Esophagus squamous epithelium (tissue), 5 donors: ENCODE measurements at places on chromosomes 13 and 19. TPM values are rescaled to one million over a fixed set of nuclear protein-coding genes. Genes with fewer than 3 reads are reported as not detected.
A peak's percentile ranks its signal among the peaks of the same experiment; 100 is the strongest.

Gene ZDHHC20
- 73.2 TPM for total RNA-seq

Gene CCNA1
- 1.3 TPM for total RNA-seq

GRCh38 chr19:3617463-3617862 is 9.1 kb downstream of the CACTIN start:
- no peak for DNase-seq

GRCh38 chr13:50892210-50892944 is 17.2 kb upstream of the RNASEH2B start:
- DNase-seq: no peak

DNA sequence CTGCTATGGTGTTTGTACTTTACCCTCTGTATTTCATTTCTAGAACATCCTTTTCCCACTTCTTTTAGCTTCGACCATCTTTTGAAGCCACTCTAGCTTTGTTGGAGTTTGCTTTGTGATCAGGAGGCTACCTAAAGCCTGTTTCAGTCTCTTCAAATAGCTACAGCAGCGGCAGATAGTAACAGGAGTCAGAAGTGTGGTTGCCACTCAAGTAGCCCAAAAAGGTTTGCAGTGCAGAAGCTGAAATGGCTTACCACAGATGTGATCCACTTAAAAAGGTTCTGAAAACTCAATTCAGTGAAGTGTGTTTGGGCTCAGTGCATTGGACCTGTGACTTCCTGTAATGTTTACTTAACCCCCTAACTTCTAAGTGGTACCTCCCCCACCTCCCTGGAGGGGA is 26.2 kb downstream of the WASF3 start:
- no peak for DNase-seq

- no peak for DNase-seq
Measured at GRCh38 chr19:55537741-55538111, 793 bp upstream of the SBK2 start.

DNA sequence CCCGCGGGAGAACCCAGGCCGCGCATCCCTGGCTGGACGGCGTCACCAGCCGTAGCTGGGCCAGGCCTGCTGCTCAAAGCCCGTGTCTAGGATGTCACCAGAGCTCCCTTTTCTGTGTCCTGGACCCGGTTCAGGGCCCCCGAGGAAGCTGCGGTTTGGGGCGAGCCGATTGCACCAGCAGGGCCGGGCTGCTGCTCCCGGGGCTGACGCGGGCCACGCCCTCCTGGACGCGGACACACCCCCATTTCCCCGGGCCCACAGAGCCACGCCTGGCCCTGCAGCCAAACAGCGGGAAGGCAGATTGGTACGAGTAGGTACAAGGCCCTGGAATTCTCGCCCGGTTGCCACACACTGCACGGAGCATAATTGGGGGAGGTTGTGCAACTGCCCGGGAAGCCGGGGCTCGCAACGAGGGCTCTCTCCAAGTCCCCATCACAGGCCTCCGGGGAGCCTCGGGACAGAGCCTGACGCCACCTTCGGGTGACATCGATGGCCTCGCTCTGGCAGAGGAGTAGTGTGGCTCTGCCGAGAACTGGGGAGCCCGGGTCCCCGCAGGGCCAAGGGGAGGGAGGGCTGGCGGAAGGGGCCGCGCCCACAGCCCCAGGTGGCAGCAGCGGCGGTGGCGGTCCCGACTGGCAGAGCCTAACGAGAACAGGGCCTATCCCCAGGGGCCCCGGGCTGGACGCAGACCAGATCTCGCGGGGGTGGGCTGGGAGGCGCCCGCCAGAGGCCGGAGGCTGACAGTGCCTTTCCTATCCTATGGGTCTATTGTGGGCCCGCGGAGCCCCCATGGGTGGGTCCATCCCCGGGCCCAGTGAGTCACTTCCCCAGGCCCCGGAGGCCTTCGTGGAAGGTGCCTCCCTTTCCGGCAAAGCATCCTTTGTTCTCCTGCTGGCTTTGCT is 23.5 kb downstream of the KCTD15 start:
- DNase-seq: no peak

DNA sequence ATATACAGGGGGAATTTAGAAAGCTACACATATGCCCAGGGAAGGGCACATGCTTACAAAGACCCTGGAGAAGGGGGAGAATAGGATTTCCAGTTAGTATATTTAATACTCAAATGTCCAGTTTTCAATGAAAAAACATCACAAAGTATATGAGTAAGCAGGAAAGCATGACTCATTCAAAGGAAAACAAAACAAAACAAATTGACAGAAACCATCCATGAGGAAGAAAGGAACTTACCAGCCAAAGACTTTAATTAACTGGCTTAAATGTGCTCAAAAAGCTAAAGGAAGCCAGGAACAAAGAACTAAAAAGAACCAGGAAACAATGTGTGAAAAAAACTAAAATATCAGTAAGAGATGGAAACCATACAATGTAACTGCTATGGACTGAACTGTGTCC is 716.2 kb upstream of the ARGLU1 start:
- no peak for DNase-seq

GRCh38 chr19:9586764-9587163 is 2.5 kb upstream of the ZNF121 start:
- DNase-seq: no peak

GRCh38 chr13:43728421-43728820 is 58.4 kb downstream of the ENOX1 start:
- DNase-seq: no peak

DNA sequence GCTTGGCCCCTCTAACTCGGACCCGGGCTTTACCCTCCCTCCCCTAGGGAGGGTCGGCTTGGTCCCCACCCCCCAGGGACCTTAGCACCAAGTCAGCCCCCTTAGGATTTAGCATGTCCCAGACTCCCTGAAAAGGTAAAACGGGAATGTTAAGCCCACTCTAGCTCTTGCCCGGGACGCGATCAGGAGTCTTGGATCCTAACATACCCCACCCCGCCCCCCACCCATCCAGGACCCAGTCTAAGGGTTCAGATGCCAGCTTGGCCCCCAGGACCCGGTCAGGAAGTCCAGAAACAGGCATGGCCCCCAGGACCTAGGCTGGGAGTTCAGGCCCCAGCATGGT is 437 bp downstream of the EPOR start:
- DNase-seq: no peak

DNA sequence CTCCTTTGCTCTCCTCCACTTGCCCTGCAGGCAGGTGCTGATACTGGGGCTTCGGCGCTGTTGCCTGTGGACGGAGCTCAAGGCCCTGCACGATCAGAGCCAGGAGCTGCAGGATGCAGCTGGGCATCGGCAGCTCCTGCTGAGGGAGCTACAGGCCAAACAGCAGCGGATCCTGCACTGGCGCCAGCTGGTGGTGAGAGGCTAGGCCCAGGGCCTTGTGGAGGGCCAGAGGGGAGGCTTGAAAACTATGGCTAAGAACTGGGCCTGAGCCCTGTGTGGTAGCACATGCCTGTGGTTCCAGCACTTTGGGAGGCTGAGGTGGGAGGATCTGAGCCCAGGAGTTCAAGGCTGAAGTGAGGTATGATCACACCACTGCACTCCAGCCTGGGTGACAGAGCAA is 6.3 kb downstream of the HAUS5 start:
- no peak for DNase-seq

GRCh38 chr19:10111405-10111811 is at the start of gene P2RY11:
P2RY11 (plus strand) TSS chr19:10111693; CDS start chr19:10111722, 29 bp downstream.
- no peak for DNase-seq

DNA sequence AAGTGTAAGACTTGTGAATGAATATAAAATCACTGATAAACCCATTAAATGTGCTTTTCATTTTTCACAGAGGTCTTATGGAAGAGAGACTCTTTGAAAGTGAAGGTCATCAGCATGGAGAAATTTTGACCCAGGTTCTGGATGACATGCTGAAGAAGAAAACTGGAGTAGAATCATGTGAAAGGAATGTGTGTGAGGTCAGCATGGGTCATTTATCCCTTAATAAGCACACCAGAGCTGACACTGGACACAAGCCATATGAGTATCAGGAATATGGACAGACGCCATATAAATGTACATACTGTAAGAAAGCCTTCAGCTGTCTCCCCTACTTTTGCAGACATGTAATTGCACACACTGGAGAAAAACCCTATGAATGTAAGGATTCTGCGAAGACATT is 29.0 kb downstream of the ZNF20 start:
- no peak for DNase-seq

- no peak for DNase-seq
Measured at GRCh38 chr13:30720172-30720869, 15.0 kb upstream of the ALOX5AP start.

DNA sequence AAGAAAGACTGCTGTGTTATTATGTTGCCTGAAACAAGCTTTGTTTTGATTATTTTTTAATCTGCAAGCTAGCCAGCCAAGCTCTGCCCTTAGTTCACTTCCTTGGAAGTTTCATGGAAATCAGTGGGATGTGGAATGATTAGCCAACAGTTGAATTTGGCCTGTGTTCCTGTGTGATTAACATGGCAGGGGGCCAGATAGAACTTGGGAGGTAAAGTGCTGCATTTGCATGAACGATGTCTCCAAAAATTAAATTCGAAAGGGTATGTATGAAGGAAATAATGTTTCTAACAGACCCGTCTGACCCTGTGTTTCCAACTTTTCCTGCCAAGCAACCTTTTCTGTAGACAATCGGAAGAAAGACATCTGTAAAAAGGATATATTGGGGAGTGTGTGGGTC is 32.2 kb downstream of the UFM1 start:
- no peak for DNase-seq

GRCh38 chr13:97477844-97478243 is 43.9 kb downstream of the RAP2A start:
- no peak for DNase-seq

DNA sequence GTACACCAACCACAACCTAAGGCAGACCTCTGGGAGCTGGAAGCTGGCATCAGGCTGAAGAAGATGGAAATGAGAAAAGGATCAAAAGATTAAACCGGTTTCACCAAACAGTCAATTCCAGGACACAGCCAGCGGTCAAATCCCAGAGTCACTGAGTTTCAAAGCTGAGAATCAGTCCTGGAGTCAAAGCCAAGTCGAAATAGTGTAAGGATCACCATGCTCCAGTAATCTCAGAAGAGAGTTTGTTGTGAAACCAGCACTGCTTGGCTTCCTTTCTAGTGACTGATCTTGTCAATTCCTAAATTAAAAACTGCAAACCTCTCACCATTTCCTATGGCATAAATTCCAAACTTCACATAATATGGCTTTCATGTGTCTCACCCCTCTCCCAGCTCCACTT is 198.8 kb downstream of the GPC6 start:
- DNase-seq: no peak

DNA sequence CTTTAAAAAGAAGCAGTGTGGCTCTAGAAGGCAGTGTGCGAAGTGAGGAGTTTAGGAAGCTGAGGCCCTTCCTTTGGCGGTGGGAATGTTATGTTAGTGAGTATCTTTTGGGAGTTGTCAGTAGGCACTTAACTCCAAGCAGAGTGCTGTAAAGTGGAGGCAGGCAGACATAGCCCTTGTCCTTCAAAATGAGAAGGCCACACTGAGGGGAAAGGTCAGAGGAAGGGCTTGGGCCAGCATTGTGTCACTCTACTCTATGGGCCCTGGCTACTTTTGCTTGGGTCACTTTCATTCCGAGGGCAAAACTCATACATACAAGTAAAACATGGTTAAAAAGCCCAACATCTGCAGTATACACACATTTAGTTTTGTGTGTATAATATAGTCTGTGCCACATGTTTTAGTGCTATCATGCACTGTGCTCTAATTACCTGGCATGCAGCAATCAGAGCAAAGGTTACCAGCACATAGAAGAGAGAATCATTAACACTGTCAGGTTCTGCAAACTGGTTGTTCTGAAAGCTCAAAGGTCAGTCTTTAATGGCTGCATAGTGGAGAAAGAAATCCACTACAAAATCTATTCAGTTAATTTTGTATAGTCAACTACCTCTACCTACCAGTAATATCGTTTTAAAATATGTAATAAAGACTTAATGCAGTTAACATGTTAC is 64.4 kb downstream of the WASF3 start:
- no peak for DNase-seq

GRCh38 chr13:34815526-34815925 is 126.5 kb upstream of the NBEA start:
- DNase-seq: no peak

DNA sequence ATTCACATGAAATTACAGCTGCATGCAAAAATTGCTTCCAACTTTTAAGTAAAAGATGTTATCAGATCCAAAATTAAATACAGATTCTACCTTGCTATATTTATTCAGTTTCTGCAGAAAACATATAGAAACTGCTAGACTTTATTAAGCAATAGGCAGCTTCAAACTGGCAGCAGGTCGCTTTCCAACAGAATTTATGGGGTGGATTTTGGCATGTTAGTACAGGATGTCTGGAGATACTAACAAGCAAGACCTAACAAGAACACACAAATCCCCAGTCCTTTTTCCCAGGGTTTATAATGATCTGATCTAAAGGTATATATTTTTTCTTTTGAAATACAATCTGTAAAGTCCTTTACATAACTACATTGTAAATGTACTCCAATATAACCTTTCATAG is 27.5 kb downstream of the TBC1D4 start:
- no peak for DNase-seq

DNA sequence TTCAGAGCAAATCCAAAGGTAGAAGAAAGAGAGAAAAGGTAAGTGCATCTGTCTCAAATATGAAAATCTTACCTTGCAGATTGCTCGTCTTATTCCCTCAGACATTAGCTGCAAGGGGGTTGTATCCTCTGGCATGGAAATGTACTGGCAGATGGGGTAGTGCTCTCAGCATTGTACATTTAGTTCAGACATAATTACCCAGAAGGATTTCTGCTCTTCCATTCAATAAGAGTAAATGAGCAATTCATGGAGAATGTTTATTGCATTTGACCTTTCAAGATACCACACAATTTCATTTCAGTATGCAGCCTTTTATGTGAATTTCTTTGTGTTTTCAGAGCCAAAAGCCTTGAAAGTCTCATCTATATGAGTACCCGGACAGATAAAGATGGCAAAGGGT is 63.8 kb downstream of the SCEL start:
- no peak for DNase-seq

GRCh38 chr19:51367565-51368365 is 1.0 kb downstream of the CLDND2 start:
- DNase-seq: peak; percentile 92

GRCh38 chr13:96650301-96650886 is 343.9 kb downstream of the OXGR1 start:
- DNase-seq: no peak
